ENCODE measurements at places on chromosomes 2 and 18.
A peak's percentile ranks its signal among the peaks of the same experiment; 100 is the strongest.

DNA sequence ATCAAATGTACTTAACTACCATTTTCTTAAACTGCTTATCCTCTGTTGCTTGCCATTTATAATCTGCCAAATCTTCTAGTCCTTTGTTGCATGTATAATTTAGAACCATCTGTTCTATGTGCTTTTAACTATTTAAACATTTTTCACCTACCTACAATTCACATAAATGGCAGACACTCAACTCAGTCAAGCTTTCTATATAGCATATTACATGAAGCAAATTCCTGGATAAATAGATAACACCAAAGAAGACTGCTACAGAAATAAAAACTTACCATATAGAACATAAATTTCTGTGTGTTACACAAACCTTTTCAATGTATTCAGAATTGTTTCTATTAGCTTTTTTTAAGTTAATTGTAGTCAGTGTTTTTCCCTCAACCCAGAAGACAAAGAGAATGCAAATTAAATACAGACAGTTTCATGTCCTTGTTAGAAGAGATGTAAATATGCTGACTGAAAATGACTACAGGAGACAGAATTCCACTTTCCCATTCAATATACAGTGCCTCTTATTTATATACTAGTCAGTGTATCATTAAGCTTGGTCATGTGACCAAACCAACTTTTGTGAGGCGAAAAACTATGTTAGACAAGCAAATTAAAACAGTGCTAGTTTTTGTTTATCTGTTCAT, 2.6 kb downstream of the BAZ2B start:
- no peak for DNase-seq

- no peak for DNase-seq
These were observed 53.6 kb upstream of the LPIN2 start for GRCh38 chr18:3066341-3067110.

- peak; percentile 93 for DNase-seq
These were observed 1.0 kb upstream of the B4GALT6 start for GRCh38 chr18:31685097-31686082.

- DNase-seq, result no peak
These were observed 46.3 kb downstream of the LMAN2L start for GRCh38 chr2:96693286-96694200.

DNA sequence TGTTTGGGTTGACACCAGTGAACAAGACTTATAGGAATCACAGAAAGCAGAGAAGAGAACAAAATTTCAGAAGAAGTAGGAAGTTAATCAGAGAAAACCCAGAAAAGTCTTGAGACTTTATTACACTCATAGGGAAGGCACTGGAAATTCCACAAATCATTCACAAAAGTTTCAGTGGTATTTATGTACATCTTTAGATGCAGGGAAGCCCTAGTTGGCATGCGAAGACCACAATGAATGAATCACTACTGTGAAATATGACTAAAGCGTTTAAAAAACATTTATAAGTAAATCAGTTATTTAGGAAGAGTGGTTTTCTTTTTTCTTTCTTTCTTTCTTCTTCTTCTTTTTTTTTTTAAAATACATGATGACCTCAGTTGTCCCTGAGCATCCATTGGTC, 105.1 kb downstream of the NUP35 start:
- no peak for DNase-seq

DNA sequence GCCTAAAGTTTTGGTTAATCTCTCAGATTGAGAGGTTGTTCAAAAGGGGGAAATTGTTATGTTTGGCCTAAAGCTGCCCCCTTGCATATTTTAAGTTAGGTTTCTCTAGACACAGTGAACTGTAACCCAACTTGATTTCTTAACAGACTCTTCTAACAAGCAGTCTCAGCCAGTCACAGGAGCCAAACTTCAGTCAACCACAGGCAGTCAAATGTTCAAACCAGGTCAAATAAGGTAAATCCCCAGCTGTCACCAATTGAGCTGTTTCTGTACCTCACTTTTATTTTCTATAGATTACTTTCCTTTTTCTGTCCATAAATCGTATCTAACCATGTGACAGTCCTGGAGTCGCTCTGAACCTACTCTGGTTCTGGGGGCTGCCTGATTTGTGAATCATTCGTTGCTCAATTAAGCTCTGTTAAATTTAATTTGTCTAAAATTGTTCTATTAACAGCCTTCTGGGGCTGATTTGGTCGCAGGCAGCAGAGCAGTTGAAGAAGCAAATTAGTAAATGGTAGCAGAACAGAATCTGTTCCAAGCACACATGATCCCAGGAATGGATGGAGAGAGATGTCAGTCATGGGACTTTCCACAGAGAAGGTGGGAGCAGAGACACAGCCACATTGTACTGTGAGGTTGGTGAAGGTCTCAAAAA, 16.4 kb upstream of the NFU1 start:
- no peak for DNase-seq

DNA sequence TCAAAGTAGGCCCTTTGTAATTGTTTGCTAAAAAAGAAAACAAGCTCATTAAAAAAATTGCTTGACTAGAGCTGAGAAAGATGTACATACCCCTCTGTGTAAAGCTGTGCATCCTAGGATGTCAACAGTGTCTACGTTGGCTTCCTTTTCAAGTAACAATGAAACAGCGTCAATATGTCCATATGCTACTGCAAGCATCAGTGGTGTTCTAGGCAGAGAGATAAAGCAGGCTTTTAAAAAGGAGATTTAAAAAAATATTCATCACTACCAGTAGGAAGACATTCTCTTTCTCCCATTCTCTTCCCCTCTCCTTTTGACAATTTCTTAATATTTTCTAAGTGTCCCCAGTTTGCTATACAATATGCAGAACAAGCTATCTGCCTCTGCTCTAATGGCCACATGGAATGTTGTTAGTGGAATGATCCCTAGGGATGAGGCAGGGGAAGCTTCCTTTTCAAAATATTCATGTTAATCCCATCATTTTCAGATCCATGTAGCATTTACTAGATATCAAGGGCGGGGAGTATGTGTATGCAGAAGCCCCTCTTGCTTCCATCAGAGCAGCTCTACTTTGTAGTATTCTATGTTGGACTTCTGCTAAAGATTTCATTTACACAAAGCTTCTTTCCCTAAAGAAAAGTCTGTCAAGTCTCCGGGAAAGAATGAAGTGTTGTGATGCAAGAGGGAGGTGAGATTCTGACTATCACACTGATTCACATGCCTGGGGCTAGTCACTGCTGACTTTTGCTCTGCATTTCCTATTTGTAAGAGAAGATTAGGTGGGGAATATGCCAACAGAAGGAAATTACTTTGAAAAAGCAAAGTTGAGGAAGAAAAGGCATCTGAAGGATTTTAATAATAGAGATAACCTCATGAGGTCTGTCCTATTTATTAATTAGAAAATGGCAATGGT, 81.5 kb upstream of the PGAP1 start:
- no peak for DNase-seq

DNA sequence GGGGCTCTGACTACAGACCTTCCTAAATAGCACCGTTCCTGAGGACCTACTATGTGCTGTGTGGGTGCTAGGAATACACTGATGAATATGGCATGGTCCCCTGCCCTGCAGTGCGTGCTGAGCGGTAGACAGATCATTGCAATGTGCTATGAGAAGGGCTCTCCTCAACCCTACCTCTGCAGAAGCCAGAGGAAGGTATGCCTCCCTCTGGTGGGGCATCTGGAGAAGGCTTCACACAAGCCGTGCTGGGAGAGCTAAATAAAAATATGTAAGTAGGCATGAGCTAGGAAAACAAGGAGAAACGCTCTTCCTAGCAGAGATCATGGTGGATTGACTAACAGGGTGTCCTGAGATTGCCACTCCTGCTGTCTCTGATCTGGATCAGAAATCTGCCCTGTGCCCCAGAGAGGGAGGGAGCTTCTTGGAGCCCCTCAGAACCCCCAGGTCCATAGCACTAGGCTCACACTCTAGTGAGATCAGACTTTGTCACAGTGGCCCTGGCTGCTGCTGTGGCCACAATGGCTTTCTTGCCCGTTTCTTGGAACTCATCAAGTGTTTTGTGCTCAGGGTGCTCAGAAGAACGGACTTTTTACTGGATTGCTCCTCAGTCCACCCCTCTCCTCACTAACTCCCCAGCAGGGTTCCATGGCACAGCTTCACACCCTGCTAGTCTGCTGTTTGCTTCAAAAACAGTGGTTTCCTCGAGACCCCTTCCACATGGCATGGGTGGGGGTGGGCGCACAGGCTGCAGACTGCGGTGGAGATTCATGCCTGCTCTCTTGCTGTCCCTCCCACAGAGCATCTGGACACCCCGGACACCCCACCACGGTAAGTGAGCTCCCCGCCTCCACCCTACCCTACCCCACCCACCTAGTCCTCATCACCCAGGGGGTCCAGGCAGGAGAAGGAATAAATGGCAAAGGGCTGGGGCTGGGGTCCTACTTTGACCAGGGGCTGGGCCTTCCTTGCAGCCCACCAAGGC, 14.2 kb downstream of the SIGLEC15 start:
- peak; percentile 50 for DNase-seq

- no peak for DNase-seq
These were observed 43.6 kb downstream of the IL1RL2 start for GRCh38 chr2:102230410-102230909.

- DNase-seq, result no peak
These were observed 11.7 kb downstream of the VIT start for GRCh38 chr2:36708041-36708741.

DNA sequence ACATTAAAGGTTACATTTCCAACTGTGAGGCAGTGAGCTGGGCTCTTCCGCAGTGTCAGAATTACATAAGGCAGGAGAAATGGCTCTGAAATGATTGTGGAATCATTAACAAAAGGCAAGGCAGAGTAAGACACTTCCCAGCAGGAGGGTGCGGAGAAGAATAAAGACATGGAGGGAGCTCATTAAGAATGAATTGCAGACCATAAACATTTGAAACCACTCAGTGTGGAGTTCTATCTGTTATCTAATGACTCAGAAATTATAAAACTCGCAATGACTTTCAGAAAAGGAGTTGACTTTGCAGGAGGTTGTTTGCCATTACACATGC, 77.0 kb downstream of the SMIM21 start:
- peak; percentile 65 for DNase-seq

- DNase-seq, result no peak
These were observed 80.7 kb upstream of the STON1 start for GRCh38 chr2:48449073-48449840.

DNA sequence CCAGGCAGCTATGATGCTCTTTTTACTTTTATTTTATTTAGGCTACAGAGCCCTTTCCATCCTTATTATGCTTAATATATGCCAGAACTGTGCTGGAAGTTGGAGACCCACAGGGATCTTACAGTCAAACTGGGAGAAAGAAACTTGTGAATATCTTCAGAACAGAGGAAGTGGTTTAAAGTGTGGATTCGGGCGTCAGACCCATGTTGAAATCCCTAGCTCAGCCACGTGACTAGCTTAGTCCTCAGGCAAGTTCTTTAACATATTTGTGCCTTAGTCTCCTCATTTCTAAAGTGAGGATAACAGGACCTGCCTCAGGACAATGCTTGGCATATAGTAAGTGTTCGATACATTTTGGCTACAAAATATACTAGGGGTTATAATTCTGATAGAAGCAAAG, 59.1 kb downstream of the MAP3K20 start:
- DNase-seq, result no peak

- peak; percentile 7 for DNase-seq
These were observed 102.6 kb downstream of the MYO5B start for GRCh38 chr18:50092245-50092805.

GRCh38 chr2:184394642-184395041, 203.7 kb upstream of the ZNF804A start:
- DNase-seq, result no peak

DNA sequence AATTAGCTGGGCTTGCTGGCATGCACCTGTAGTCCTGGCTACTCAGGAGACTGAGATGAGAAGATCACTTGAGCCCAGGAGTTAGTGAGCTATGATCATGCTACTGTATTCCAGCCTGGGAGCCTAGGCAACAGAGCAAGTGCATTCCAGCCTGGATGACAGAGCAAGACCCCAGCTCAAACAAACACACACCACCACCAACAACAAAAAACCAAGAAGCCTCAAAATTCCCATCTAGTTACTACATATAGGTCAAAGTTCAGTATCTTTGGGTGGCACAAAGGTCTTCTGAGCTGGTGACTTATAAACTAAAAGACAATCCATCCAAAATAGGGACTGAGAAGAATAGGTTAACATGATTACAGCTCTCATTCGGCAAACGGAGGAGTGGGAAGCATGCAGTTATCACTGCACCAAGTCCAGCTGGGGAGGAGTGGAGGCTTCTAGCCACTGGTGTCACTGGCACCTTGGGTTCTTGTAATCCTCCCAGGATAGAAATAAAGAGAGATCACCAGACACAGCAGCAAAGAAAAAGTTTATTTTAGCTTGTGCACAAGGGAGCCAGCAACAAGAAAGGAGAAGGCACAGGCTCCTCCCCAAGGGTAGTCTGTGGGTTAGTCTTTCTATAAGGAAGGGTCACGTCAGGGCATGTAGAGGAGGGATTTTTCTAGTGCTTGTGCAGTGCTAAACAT, 57.4 kb downstream of the SH2D6 start:
- DNase-seq, result no peak

GRCh38 chr2:154776825-154777224, 78.3 kb downstream of the KCNJ3 start:
- no peak for DNase-seq

DNA sequence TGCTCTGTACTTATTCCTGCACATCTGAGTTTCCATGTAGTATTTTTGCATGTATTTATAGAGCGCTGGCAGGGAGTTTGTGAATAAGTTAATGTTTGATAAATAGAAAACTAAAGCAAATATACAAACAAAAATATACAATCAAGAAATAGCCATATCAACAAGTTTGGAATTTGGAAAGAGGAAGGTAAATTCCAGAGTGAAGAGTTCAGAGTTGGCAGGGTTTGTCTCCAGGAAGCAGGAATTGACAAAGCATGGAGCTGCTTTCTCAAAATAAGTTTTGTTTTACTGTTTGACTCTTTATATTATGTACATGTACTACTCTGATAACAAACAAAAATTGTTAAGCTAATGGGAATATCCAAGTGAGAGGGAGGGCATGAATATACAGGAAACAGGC, 80.3 kb downstream of the SPOPL start:
- no peak for DNase-seq

DNA sequence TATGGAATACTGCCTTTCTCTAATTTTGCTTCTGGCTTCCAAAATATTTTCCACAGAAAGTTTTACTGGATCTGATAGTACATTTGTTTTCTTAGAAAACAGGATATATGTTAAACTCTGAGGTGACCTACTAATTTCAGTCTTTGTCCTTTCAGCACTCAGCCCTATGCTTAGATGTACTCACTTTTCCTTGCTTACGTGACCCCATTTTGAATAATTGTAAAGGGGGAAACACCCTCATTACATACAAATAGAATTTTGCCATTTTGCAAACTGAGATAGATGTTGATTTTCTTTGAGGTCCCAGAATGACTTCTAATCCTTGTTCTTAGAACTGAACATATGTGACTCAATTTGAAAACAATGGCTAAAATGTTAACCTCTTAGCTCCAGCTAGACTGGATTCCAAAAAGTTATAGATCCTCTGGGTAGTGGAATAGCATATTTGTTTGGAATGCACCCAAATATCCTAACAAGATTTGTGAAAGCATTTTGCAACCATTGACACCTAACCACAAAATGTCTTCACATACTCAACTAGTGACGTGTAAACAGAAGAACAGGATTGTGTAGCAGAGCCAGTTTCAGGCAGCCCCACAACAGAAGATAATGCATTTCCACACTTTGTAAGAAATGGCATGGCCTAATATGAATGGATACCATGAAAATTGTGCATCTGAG, 44.8 kb upstream of the EHBP1 start:
- DNase-seq, result no peak

- no peak for DNase-seq
These were observed 519.2 kb upstream of the SPHKAP start for GRCh38 chr2:228700638-228701037.

Measured in neural progenitor cell (in vitro differentiated cells).